ENCODE measurements at places on chromosomes 1 and 21.
A peak's percentile ranks its signal among the peaks of the same experiment; 100 is the strongest.

GRCh38 chr1:192986110-192986747, 72.9 kb downstream of the UCHL5 start:
- DNase-seq = no peak

- no peak for DNase-seq
Measured at GRCh38 chr1:39110882-39111281, 84.7 kb downstream of the NDUFS5 start.

GRCh38 chr1:100009458-100009857, 39.7 kb downstream of the SLC35A3 start:
- no peak for DNase-seq

DNA sequence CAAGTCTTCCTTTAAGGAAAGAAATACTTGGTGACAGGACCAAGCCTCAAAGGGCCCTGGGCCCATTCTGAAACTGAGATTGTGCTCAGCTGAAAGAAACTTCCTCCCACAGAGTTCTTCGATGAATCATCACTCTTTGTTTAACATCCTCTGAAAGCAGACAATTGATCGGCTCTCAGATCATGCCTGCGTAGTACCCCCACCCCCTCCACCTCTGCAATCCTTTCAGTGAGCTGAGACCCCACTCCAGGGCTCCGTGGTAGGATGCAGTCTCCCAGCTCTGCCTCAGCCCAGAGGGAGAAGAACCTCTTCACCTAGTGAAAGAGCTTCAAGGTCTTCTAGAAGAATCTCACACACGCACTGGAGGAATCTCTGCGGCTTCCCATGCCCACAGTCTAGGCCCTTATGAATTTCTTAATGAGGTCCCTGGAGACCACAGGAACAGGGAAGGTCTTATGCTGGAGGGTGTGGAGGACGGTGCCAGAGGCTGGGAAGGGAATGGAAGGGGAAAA, 104.9 kb upstream of the SOD1 start:
- no peak for DNase-seq

DNA sequence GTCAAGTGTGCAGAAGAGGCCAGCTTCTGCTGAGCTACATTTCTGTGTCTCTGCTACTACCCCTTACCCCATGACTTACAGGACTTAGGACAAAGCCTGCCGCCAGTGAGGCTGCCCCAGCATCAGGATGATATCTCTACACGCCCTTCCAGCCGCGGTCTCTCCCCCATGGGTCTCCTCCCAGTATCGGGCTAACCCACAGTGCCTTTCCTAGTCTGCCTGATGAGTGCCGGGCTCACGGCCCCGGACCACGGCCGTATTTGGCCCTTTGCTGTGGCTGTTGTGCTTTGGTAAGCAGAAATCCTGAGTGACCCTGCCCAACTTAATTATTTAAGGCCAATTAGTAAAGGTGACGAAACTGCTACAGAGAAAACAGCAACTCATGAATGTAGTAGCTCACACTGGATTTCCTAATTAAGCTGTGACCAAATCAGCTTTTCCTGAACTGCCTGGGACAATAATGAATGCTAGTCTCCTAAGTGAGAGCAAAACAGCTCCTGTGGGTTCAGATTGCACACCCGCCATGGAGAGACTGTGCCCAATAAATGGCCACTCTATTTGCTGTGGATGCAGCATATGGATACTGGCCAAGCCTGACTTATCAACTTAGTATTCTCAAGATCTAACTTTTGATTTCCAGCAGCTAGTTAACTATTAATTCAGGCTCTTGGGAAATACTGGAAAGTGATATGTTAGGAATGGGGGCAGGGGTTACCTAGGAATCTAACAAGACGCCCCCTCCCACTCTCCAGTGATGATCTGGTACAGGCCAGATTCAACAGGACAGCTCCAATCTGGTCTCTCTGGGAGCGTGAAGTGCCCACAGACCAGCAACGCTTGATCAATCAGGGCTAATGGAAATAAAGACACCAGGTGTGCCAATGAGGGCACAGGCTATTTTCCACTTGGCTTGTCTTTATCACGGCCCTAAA, 123.3 kb upstream of the IFFO2 start:
- DNase-seq = no peak

GRCh38 chr1:54927472-54928240, 40.7 kb upstream of the DHCR24 start:
- DNase-seq = no peak

- no peak for DNase-seq
Measured at GRCh38 chr1:28173151-28173979, 3.1 kb downstream of the PTAFR start.

GRCh38 chr1:21869620-21870121, 57.6 kb downstream of the LDLRAD2 start:
- peak; percentile 73 for DNase-seq

DNA sequence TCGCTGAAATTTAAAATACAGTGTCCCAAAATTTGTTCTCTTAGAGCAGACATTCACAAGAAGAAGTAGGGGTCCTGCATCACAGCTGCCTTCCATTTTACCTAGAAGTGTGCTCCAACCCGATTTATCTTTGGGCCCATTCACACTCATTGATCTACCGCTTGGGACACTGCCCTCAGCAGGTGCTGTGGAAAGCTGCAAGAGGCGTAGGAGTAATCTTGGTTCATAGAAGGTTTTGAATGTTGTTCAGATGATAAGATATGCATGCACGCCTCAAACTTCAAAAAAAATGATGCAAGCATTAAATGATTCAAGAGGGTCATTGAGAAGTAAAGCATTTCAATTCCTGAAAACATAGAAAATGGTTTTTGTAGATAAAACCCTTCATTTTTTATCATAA, 18.6 kb upstream of the C1orf105 start:
- no peak for DNase-seq

- peak; percentile 48 for DNase-seq
Measured at GRCh38 chr1:65658122-65658521, 134.6 kb upstream of the PDE4B start.

GRCh38 chr1:100300691-100301090, 34.7 kb downstream of the RTCA start:
- DNase-seq = no peak

DNA sequence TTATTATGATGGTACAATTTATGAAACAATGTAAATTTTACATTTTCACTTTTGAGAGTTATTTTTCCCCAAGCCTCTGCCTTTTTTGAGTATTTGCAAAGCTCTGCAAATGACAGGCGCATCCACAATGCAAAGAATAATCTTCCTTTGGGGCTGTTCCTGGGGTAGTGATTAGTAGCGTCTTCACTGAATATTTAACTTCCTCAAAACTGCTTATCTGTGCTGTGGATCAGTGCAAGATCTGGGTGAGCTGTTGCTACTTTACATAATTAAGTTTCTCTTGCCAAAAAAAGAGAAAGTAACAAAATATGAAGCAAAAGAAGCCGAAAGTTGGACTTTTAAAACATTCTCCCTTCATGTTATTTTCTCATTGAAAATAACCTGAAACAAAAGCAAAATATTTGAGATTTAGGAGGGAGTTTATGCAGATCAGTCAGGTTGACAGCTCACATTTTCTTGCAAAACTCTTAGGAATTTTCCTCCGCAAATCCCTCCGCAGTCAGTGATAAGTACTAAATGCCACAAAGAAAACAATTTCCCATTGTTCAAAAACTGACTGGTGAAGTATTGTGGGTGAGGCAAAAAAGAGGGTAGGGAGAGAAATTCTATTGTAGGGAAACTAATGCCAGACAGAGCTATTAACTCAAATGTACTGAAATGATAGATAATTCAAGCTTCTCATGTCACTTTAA, 276.4 kb upstream of the B3GALT2 start:
- no peak for DNase-seq

- no peak for DNase-seq
Measured at GRCh38 chr1:161771973-161772372, 5.9 kb downstream of the ATF6 start.

- no peak for DNase-seq
Measured at GRCh38 chr21:15152591-15152990, 87.8 kb upstream of the NRIP1 start.

- DNase-seq = no peak
Measured at GRCh38 chr1:3237570-3237969, 168.6 kb downstream of the PRDM16 start.

DNA sequence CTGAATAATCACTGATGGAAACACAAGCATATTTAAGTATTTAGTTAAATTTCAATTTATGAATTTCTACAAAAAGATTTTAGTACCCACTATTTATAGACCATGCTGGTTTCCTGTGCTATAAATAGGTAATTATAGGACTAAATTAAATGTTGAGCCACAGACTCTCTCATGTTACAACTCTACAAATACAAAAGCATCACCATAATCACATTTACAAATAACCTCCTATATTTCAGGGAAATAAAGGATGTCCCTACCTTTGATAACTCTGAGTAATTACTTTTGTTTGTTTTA, 32.6 kb upstream of the CCDC190 start:
- DNase-seq = no peak

- DNase-seq = no peak
Measured at GRCh38 chr1:109838838-109839240, 71.8 kb upstream of the CSF1 start.

GRCh38 chr1:155608888-155609225, 1.2 kb upstream of the MSTO1 start:
- DNase-seq = no peak

- no peak for DNase-seq
Measured at GRCh38 chr1:176720838-176721237, 257.9 kb downstream of the PAPPA2 start.

Data from stromal cell of bone marrow (primary cell).